Lung (tissue), 17 donors: ENCODE measurements at places on chromosomes 16 and 17. TPM values are rescaled to one million over a fixed set of nuclear protein-coding genes. Genes with fewer than 3 reads are reported as not detected.
A peak's percentile ranks its signal among the peaks of the same experiment; 100 is the strongest.

- no peak overlapping the region for H3K4me3 ChIP-seq
- H3K36me3 ChIP-seq, result no peaks in the 10 kb centered on the region
- no peaks in the 10 kb centered on the region for H3K27me3 ChIP-seq
- H3K4me1 ChIP-seq, result no peaks in the 10 kb centered on the region
- DNase-seq, result no peak
Observed at GRCh38 chr16:65576631-65577030, 454.8 kb upstream of the CDH11 start.

DNA sequence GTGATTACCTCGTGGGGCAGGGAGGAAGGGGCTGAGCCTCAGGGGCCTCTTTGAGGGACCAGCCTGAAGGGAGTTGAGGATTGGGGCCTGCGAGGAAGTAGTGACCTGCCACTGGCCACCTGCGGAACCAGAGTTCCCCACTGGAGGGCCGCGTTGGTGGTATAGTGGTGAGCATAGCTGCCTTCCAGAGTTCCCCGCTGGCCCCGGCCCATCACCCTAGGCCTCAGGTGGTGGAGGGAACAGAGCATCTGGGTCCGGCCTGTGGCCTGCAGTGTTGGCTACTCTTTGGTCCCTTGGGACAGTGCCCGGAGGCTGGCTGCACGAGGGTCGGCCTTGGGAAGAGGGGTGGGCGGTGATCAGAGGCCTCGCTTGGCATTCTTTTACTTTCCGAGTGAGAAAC, 20.5 kb downstream of the MGAT5B start:
- no peaks in the 10 kb centered on the region for H3K36me3 ChIP-seq
- no peak overlapping the region for H3K4me3 ChIP-seq
- no peaks in the 10 kb centered on the region for H3K27me3 ChIP-seq
- no peaks in the 10 kb centered on the region for H3K4me1 ChIP-seq

GRCh38 chr16:16025214-16025968, 76.0 kb downstream of the ABCC1 start:
- H3K4me3 ChIP-seq, result no peak overlapping the region
- no peaks in the 10 kb centered on the region for H3K27me3 ChIP-seq
- no peak overlapping the region for H3K27ac ChIP-seq
- no peaks in the 10 kb centered on the region for H3K36me3 ChIP-seq

GRCh38 chr17:16943541-16944333, 28.2 kb downstream of the TNFRSF13B start:
- no peaks in the 10 kb centered on the region for H3K4me1 ChIP-seq
- no peak overlapping the region for H3K27ac ChIP-seq
- no peaks in the 10 kb centered on the region for H3K36me3 ChIP-seq
- H3K4me3 ChIP-seq, result no peak overlapping the region
- no peak for DNase-seq

GRCh38 chr17:13005530-13005929, 12.3 kb downstream of the ELAC2 start:
- no peaks in the 10 kb centered on the region for H3K27me3 ChIP-seq
- H3K4me3 ChIP-seq, result no peak overlapping the region
- DNase-seq, result no peak
- peaks cover 27% of the 10 kb centered on the region for H3K36me3 ChIP-seq
- no peaks in the 10 kb centered on the region for H3K4me1 ChIP-seq

GRCh38 chr16:66326991-66327513, 39.4 kb upstream of the CDH5 start:
- H3K36me3 ChIP-seq, result no peaks in the 10 kb centered on the region
- H3K4me1 ChIP-seq, result no peaks in the 10 kb centered on the region
- no peak overlapping the region for H3K27ac ChIP-seq
- no peaks in the 10 kb centered on the region for H3K27me3 ChIP-seq

GRCh38 chr16:4052096-4052495, 64.1 kb downstream of the ADCY9 start:
- H3K4me1 ChIP-seq, result peaks cover 22% of the 10 kb centered on the region
- H3K36me3 ChIP-seq, result no peaks in the 10 kb centered on the region
- no peak for DNase-seq
- no peak overlapping the region for H3K4me3 ChIP-seq
- H3K27ac ChIP-seq, result peak overlapping the region; percentile 76
- H3K27me3 ChIP-seq, result no peaks in the 10 kb centered on the region

DNA sequence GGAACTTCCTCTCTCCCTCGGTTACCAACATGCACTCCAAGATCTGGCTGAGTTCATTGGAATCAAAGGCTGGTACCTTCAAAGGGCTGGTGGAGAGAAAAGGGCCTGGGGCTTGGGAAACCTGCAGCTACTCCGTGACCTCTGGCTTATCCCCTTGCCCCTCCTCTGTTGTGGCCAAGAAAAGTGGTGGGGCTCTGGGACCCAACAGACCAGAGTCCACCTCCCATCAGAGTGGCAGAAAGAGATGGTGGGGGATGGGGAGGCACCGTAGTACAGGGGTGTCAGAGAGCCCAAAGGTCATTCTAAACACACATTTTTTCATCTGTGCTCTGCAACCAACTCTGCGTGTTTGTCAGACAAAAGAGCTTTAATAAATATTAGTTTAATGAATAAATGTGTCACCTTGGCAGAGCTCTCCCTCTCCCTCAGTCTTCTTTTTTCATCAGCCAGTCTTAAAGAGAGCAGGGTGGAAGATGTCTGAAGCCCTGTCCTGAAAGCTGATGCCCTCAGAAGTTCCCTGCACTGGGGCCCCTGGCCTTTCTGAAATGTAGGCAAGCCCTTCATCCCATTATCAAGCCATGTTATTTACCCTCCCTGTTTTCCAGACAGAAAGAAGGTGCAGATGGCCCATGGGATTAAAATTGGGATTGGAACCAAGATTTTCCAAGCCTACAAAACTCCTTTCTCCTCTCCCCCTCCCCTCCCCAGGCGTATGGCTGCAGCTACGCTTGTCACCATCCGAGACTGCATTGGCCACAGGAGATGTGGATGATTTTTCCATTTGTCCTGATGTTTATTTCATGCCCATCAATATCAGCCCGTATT, 227.3 kb downstream of the CCDC182 start:
- H3K36me3 ChIP-seq, result no peaks in the 10 kb centered on the region
- peaks cover 49% of the 10 kb centered on the region for H3K4me1 ChIP-seq
- no peak overlapping the region for H3K27ac ChIP-seq
- peak; percentile 74 for DNase-seq

GRCh38 chr16:1213796-1214372, 11.2 kb downstream of the TPSG1 start:
- H3K27ac ChIP-seq, result no peak overlapping the region
- no peak overlapping the region for H3K4me3 ChIP-seq
- H3K27me3 ChIP-seq, result no peaks in the 10 kb centered on the region
- no peak for DNase-seq
- no peaks in the 10 kb centered on the region for H3K36me3 ChIP-seq

DNA sequence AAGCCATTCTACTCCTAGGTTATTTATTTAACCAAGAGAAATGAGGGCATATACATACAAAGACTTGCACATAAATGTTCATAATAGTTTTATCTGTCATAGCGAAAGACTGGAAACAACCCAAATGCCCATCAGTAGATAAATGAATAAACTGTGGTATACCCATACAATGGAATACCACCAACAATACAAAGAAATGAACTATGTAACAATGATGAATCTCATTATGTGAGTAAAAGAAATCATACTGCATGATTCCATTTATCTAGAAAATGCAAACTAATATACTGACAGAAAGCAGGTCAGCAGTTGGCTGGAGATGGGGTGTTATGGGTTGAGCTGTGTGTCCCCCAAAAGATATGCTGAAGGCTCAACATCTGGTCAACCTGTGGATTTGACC, 57.3 kb downstream of the CEP95 start:
- H3K27ac ChIP-seq, result no peak overlapping the region
- no peak overlapping the region for H3K4me3 ChIP-seq
- no peaks in the 10 kb centered on the region for H3K27me3 ChIP-seq

Gene AFMID
- total RNA-seq, result 34.9 TPM

Gene MINK1
- total RNA-seq, result 95.4 TPM

Gene PLLP
- 63.7 TPM for total RNA-seq

Gene HES7
- total RNA-seq, result 0.55 TPM

Gene SLC5A11
- not detected for total RNA-seq
